ENCODE measurements at places on chromosomes 1 and 21.

DNA sequence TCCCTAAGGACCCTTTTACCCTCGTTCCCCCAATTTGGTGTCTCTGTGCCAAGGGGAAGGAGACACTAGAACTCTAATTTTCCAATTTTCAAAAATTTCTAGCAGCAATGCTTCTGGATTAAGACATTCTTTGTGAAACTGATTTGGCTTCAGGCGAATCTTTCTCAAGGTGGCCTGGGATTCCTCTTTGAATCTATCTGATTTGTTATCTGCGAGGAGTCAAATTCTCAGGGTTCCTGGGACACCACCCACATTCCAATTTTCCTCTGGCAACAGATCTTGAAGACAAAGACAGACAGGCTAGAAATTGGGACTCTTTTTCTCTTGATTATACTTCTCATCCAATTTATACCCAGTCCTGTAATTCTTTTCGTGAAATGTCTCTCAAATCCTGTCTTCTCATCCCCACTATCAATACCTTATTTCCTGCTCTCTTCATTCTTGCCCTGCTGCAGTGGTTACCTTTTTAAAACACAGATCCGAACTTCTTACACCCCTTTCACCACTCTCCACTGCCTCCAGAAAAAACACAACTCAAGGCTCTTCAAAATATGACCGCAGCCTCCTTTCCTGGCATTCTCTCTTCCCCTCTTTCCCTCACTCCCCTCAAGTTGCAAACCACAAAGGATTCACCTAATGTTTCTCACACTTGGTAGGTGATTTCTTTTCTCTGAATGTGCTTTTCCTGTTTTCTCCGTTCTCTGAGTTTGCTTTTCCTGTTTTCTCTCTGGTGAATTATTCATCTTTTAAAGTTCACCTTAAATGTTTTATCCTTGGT lies 2.7 kb upstream of the MPZL1 start:
- no peak for DNase-seq

DNA sequence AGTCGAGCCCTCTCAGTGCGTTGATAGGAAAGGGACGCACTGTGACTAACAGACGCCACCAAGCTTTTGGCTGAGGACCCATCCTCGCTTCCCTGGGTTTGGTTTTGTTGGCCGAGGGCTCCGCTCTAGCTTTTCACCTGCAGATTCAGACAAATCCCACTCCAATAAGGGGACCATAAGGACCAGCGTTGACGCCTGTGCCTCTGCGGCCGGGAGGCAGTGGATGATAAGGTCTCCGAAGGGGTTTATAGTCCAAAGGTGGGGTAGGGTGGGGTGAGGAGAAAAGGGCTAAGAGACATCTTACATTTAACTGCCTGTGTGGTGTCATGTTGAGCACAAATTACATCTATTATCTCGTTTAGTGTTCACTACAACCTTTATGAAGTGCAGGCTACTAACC lies 760 bp downstream of the PEX14 start:
- no peak for DNase-seq

DNA sequence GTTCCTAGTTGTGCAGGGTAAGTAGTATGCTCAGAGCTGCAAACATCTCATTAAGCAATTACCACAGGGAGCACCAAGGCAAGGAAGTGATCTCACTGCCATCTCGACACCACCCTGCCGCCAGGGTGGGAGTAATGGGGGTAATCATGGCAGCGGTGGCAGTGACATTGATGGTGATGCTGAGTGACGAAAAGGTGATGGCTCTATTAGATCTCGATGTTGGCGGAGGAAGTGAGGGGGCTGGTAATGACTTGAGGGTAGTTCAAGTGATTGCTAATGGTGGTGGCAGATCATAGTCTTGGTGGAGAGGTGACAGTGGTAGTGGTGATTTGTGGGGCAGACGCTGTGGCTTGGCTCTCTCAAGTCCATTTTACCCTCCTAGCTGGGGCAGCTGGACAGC lies 25.4 kb upstream of the TENT5B start:
- DNase-seq: no peak

- no peak for DNase-seq
Measured at GRCh38 chr1:243375596-243375995, 119.8 kb downstream of the SDCCAG8 start.

GRCh38 chr1:86956221-86956620 lies 41.8 kb downstream of the HS2ST1 start:
- DNase-seq: no peak

GRCh38 chr1:7942214-7942921 lies 1.7 kb upstream of the TNFRSF9 start:
- DNase-seq: no peak

DNA sequence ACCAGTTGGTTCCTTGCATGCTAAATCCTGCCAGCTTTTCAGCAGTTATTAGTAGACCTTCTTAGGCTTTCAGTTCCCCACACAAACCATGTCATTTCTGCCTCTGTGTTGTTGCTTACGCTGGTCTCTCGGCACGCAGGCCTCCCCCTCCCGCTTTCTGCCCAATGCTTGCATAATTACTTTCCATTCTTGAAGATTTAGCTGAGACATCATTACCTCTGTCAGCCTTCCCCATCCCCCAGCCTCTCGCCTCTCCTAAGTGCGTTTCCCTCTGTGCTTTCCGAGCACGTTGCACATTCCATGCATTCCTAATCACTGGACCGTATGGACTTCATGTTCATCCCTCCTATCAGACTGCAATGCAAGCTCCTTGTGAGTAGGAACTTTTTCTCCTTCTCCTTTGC lies 26.8 kb downstream of the TSHB start:
- no peak for DNase-seq

DNA sequence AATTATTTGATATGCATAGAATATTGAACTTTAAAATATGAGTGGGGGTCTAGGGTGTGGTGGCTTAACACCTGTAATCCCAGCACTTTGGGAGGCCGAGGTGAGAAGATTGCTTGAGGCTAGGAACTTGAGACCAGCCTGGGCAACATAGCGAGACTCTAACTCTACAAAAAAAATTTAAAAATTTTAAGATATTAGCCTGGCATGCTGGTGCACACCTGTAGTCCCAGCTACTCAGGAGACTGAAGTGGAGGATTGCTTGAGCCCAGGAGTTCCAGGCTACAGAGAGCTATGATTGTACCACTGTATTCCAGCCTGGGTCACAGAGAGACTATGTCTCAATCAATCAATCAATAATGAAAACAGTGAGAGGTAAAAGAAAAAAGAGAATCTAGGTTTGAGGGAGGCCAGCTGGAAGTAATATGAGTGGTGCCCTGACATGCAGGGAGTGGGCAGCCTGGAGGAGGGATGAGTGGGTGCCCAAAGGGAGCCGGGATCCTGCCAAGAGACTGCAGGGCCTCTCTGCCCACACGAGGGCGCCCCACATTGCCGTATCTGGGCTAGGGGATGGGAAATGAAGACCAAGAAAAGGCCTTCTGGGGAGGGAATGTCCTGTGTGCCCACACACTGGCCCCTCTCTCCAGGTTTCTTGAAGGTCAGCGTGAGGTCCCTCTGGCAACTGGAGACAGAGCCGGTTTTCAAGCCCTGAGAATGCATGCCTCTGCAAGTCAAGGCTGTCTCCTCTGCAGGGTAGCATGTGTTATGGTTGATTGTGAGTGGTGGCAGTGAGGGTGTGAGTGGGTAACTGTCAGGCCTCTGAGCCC lies 93.9 kb upstream of the PPM1J start:
- DNase-seq: peak; percentile 45

DNA sequence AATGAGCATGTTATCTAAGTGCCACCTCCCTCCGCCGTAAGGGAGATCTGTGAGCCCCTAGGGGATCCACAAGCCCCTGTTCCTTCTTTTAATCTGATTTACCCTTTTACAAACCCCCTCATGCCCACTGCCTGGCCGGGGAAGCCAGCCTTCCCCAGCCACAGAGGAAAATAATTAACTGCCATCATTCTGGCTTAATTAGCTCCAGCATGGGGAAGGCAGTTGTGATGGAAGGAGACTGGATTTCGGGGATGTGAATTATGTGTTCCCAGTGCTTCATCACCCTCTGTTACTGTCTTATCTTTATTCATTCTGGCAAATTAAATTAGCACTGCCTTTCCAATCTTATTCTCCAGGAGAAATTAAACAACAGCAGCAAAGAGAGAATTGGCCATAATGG lies 135.8 kb downstream of the PTPRU start:
- DNase-seq: no peak

- DNase-seq: peak; percentile 65
Measured at GRCh38 chr1:61120998-61121397, 38.6 kb downstream of the NFIA start.

DNA sequence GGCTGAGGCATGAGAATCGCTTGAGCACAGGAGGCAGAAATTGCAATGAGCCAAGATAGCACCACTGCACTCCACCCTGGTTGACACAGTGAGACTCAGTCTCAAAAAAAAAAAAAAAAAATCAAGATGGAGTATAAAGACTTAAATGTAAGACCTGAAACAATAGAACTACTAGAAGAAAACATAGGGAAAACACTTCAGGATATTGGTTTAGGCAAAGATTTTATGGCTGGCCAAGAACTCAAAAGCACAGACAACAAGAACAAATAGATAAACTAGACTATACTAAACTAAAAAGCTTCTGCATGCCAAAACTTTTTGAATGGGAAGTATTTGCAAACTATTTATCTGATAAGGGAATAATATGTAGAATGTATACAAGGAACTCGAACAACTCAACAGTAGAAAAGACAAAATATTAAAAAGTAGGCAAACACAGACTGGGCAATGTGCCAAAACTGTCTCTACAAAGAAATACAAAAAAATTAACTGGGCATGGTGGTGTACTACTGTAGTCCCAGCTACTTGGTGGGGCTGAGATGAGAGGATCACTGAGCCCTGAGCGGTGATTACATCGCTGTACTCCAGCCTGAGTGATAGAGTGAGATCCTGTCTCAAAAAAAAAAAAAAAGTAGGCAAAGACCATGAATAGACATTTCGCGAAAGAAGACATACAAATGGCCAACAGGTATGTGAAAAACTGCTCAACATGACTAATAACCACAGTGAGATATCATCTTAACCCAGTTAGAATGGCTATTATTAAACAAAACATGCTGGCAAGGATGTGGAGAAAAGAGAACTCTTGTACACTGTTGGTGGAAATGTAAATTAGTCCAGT lies 25.3 kb downstream of the DTL start:
- no peak for DNase-seq

GRCh38 chr1:223752721-223753515 lies 40.6 kb downstream of the CAPN2 start:
- no peak for DNase-seq

DNA sequence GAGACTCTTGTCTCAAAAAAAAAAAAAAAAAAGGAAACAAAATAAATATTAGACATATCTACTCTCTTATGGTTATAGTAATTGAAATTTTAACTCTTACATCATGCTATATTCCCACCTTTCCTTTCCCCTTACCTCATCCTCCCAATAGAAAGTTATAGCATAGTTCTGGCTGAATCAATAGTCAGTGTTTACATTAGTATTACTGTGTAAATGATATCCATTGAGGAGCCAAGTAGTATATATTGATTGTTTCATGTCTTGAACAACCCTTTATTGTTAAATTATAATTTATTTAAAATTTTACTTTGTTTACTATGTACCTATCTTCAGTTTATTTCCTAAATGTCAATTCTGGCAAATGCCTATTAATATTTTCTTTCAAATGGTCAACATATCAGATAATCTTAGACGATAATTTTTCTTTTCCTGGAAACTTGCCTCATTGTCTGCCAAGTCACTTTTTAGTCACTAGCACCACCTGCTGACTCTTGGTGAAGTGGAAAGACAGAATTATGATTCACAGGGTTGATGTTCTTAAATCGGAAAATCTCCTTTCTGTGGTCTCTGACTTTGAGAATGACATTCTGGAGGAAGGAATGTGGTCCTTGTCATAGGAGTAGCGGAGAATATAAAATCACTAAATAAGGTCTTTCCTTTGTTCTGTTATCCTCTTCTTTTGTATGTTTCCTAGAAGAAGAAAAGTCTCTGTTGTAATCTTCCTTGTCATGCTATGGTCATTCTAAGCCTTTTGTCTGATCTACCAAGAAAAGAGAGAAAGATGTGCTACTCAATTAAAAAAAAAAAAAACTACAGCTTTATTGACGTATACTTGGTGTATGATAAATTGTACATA lies 8.6 kb downstream of the HJV start:
- DNase-seq: peak; percentile 59

Data from NCI-H2029 (cell line).